ENCODE measurements at places on chromosomes 16 and 17.

- peak; percentile 46 for DNase-seq
Observed at GRCh38 chr17:58520843-58521430, 6.5 kb upstream of the MTMR4 start.

DNA sequence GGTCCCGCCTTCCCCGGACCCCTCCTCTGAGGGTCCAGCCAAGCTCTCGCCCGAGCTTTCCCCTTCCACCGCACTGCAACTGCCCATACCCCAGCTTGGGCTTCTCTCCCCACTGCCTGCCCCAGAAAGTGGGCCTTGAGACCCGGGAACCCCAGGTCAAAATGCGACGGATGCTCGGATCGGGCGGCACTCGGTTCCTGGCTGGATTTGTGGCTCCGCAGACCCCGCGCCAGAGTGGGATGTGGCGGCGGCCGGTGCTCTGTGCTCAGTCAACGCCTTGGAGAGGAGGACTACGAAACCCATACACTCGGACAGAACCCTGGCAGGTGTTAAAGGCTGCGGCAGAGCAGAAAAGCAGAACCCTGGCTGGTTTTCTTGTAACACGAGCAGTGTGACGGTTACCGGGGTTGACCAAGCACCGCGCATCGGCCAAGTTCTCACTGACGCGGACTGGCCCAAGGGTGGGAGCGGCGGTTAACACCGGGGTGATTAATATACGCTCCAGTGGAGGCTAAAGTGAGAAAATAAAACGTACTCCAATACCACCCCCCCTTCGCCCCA lies 885 bp upstream of the SLFN13 start:
- peak; percentile 2 for DNase-seq

DNA sequence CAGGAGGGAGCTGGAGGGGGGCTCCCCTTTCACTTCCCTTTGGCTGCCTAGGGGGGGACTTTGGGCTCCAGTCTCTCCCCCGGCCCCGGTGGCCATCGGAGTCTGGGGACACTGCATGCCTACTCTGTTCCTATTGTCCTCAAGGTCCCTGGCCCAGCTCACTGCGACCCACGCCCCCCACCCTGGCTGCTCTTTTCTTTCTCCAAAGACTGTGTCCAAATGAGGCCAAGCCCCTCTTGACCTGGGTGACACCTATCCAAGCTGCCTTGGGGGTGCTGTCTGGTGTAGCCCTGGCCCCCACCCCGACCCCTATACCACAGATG lies 12.9 kb downstream of the UBALD1 start:
- DNase-seq: no peak

GRCh38 chr17:63075969-63076368 lies 109.9 kb downstream of the TANC2 start:
- peak; percentile 32 for DNase-seq

DNA sequence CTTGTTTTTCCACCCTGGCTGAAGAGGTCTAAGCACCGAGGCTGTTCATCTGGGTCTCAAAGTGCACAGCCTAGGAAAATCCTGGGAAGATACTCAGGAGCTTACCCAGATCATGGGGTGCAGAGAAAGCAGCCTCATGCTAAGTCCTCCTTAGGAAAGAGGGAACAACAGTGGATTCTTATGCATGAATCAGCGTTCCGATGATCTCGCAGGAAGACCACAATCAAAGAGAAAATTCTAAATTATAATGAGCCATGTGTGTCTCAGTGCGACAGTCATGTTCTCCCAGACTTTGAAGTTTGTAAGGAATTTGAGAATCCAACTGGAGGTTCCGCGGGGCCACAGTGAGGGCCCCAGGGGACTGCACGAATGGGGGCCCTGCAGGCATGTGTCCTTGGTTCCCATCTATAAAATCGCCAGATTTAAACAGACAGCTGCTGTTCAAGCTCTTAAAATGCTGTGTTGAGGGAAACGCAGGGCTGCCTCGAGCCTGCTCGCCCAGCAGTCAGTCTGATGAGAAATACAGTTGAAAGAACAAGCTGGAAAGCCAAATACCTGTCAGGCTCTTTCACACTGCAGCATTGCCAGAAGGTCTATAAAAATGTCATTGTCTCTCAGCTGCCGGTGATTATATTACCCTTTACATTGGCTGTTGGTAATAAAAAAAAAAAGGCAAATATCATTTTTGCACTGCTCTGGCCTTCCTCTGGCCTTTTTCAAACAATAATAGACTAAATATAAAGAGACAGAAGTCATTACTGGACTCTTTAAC lies 152.1 kb downstream of the PMP22 start:
- peak; percentile 44 for DNase-seq

DNA sequence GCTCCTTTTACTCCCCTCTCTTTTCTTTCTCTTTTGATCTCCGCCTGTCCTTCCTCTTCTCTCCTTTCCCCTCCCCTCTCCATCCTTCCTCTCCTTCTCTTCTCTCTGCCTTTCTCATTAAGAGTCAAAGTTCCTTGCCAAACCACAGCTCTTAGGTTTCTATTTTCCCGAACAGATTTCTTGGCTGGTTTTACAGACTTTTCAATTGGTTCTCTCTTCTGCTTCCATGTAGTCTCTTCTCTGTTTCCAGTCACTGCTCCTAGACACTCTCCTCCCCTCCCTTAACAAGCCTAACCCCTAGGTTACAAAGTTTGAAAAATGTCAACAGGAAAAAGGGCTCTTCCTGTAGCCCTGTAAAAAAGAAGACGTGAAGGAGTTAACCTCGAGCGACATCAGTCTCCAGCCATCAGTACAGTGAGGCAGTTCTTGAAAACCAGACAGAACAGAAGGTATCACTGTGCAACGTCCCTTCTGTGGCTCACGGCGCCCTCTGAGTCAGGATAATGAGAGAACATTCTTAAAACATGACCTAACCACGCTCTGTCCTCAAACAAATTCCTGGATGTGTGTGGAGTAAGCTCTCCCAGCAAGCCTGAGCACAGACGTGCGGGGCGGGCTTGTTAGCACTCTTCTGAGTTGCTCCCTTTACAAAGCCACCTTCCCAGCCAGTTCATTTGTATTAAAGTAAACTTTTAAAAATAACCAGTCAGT lies 11.6 kb upstream of the MARCHF10 start:
- peak; percentile 98 for DNase-seq

DNA sequence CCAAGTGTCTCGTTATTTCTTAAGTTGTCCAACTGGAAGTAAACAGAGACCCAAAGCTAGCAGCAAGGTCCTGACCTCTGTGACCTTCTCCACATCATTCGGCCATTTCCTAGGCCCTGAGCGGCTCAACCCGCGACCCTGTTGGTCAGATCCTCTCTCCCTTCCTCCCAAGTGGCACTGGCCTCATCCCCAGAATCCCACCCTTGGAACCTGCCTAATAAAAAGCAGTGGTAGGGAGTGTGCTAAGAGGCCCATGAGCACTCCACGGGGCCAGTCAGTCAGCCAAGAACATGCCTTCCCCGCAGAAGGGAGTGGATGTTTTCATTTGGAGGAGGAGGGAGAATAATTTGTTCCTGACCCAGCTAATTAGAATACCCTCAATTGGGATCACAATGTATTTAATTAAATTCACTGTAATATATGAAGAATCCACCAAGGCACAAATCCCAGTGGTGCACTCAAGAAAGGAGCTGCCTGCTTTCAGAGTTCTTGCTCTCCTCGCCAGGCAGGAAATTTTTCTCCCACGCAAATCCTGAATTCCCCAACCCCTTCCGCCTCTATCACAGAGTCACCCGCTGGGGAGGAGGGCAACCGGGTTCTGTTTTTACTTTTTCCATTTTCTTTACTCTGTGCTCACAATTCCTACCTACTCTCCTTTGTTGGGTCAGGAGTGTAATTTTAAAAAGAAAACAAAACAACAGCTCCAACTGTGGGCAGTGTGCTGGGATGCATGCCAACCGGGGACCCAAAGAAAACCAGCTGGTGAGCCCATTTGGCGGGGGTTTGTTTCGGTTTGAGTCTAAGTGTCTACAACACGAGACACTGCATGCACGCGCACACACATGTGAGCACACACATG lies 153.4 kb downstream of the ZFHX3 start:
- DNase-seq: peak; percentile 62

GRCh38 chr17:27461192-27461859 lies 5.1 kb downstream of the KSR1 start:
- no peak for DNase-seq

- DNase-seq: no peak
Observed at GRCh38 chr16:75774197-75774596, 47.9 kb upstream of the CPHXL start.

DNA sequence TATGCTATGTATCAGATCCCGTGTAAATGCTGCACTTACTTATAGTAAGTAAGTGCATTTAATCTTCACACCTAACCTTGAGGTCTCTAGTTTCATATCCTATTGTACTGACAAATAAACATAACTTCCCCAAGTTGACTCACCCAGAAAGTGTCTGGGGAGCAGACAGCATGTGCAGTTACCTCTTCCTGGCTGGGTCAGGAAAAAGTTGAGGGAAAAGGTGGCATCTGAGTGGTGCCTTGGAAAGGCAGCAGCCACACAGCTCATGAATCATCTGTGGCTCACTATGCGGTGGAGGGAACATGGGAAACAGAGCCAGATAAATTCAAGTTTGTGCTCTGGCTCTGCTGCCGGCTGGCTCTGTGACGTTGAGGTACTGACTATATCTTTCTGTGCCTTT lies 382.0 kb upstream of the DYNLRB2 start:
- DNase-seq: peak; percentile 84

- DNase-seq: no peak
Observed at GRCh38 chr17:13008461-13008860, 9.4 kb downstream of the ELAC2 start.

DNA sequence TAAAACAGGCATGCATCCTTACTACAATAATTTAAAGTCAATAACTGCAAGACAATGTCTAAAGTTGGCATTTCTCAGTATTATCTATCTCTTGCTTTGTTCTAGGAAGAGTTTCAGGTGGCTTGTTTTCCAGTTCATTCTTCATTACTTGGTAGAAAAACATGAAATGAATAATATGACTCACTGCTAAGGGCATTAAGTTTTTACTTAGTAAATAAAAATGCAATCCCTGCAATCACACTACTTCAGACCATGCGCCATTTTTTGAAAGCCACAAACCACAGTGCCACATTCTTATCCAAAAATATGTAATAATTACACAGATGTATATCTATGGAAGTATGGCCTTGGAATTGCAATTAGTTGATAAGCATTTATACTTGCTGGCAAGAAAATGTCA lies 55.4 kb downstream of the CREBBP start:
- DNase-seq: peak; percentile 85

DNA sequence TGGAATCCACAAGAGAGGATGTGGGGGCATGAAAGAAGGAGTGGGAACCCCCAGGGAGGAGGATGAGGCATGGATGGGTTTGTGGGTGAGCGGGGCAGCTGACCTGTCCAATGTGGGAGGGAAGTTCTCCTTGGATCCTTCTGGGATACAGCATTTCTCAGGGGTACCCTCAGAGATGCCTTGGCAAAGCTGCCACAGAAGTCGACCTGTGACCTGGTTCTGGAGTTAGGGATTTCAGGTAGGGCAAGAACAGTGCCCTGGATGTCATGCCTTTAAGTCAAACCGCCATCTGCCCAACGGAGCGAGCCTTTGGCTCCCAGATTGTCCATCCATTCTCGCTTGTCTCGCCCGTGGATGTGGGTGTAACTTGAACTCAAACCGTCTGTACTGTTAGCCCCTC lies 30.0 kb downstream of the WSCD1 start:
- DNase-seq: no peak

- no peak for DNase-seq
Observed at GRCh38 chr16:31286421-31287032, 26.8 kb downstream of the ITGAM start.

- DNase-seq: no peak
Observed at GRCh38 chr17:15031975-15032374, 233.2 kb downstream of the PMP22 start.

DNA sequence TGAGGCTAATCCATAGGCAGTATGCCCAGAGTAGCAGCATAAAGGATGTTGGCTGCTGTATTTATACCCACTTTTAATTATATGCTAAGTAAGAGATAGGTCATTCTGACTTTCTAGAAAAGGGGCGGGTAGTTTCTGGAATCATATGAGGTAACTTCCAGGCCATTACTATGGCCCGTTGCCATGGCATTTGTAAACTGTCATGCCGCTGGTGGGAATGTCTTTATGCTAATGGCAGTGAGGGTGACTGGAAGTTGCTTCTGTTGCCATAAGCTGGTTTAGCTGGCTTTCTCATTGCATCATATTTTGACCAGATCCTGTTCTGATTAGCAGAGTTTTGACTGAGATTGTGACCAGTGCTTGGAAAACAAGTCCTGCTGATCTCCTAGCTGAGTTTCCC lies 929.6 kb upstream of the CDH8 start:
- no peak for DNase-seq

DNA sequence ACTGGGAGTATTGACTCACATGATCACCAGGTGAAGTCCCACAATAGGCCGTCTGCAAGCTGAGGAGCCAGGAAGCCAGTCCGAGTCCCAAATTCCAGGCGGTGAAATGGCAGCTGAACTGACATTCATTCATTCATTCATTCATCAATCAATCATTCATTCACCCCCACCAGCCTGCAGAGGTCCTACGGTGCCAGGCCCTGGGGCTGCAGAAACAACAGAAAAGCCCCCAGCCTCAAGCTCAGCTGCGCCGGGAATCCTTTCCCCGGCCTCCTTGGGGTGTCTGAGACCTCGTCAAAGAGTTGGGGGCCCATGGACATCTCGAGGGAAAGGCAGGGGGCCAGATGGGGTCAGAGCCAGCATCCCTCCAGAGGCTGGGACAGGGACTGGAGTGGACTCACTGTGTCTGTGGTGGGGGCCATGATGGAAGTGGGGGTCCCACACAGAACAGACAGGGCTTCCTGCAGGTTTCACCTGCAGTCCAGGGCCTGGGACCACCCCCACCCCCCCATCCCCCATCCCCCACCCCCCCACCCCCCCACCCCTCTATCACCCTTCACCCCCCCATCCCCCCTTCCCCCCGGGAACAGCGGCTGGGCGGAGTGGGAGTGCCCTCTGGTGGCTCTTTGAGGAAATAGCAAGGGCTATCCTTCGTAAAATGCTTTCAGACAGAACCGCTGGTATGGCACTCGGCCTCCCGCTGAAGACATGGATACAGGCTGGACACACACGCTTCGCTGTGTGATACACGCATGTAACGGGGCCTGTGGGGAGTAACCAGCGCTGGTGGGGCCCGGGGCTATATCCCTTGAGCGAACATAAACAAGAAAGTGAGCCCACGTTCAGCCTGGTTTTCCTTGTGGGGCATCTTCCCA lies 8.5 kb upstream of the ZC3H18 start:
- DNase-seq: peak; percentile 68

All from EH (cell line).